ENCODE measurements at places on chromosomes 4 and X.

GRCh38 chr4:176437756-176438155, 118.0 kb downstream of the SPCS3 start:
- DNase-seq, result peak; percentile 18

DNA sequence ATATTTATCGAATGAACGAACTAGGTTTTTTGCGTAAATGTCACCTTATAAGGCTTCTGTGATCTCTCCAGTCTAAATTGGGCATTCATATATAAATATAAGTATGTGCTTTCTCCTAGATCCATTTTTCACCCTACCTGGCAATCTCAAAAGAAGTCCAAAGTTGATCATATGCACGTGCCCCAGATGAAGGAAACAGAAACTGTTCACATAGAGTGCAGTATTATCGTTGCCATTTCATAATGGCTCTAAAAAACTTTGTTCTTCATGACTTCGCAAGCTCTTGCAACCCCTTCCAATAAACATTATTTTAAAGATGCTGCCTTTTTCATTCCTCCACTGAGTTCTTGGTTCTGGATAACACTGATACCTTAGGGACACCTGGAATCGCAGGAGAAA, 708 bp downstream of the INTS12 start:
- no peak for DNase-seq

- DNase-seq, result no peak
Measured at GRCh38 chr4:72305080-72305479, 263.9 kb downstream of the ADAMTS3 start.

DNA sequence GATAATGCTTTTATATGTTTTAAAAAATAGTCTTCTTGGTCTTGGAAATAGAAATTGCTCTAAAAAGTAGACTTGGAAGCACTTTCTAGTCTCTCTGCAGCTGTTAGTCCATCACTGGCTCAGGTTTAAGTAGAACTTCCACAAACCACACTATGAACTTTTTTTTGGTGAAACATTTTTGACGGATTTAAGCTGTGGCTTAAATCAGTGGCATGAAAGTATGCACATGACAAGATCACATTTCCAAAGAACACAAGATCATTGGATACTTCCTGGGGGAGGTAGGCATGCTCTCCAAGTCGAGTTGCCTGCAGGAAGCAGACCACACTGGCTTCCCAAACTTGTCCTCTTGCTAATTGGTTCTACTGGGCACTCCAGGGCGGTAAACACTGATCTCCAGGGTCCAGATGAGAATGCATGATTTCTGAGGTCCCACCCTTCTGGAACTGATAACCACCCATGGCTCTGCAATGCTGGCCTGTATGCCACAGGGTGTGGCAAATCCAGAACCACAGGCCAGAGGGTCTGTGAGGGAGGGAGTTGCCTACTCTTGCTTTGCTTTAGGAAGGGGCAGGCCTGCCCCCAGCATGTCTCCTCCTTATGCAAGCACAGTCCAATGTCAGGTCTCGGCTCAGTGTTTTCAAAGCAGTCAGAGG, 331.9 kb upstream of the SFRP2 start:
- DNase-seq, result no peak

- DNase-seq, result no peak
Measured at GRCh38 chrX:84064164-84064563, 123.8 kb downstream of the RPS6KA6 start.

DNA sequence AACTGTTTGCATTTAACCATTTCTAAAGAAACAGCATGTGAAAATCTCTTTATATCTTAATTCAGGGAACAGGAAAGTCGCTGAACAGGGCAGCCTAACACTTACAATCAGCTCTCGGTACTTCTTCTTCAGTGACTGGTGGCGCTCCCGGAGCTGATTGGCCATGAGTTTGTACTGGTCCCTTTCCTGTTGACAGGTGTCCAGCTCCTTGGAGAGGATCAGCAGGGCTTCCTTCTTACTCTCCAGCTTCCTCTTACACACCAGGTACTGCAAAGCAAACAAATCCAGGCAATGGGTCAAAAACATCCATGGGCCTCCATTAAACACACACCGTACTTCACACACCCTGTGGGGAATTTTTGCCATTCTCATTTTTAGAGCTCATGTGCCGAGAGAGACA, 36.4 kb downstream of the CCDC149 start:
- DNase-seq, result no peak

DNA sequence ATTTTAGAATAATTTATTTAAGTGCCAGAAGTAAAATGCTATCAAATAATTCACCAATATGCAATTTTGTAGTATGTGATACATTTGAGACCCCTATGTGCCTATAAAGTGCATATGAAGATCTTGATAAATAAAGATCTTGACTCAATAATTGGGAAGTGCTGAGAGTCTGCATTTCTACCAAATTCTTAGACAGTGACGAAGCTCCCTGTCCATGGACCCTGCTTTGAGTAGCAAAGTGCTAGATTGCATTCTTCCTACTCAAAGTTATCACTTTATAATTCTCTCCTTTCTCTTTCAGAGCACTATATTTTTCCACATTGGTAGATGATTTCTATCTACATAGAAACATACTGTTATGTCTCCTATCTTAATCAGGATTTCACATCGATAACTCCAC, 1393.9 kb downstream of the ARAP2 start:
- no peak for DNase-seq

DNA sequence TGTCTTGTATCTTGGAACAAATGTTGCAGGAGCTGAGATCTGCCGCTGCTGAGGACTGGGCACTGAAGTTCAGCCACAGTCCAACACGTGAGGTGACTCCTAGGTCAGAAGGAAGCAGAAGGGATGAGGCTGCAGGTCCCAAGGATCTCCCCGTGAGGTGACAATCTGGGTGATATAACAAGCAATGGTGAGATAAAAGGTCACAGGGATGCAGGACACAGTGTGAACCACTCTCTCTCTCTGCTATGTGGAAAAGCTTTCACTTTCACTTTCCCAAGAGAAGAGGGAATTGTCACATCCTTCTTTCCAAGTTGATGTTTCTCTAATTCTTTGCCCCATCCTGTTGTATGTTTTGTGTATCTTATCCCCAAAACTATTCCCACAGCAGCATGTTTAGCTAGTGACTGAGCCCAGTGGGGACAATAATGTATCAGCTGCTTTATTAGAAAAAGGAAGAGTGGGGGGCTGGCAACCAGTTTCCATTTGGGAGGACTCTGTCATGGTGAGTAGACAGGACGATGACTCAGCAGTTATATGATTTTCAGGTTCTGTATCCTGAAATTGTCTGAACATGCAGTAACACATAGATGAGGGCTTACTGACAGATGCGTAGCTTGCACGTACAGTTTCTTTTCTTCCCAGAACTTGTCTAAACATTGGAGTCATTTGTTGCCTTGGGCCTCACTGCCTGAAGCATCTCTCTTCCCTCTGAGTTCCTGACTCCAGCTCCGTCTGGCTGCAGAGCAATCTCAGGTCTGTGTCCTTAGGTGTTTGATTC, 1415.8 kb upstream of the TENM3 start:
- peak; percentile 91 for DNase-seq

GRCh38 chrX:72095370-72095769, 36.3 kb downstream of the RTL5 start:
- DNase-seq, result no peak

DNA sequence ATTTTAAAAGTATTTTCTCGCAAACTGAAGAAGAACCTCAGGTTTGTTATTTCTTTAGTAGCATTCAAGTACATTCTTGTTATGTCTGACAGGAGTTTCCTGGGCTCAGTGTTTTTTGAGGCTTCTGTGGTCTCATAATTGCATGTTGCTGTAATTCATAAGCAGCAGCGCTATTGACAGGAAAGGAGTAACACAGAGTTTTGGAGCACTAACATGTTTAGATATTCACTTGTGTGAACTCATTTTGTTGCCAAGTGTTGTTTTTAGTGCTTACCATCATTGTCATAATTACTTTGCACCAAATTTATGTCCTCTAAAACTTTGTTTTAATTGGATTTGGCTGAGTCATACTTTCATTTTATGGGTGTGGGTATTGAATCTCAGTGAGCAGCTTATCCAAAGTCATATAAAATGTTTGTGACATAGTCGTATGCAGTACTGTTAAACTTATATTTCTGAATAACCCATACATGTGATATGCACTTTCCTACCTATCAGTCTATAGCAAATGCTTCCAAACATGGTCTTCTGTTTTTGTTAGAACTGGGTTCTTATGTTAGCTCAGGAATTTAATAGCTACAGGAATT, 358.7 kb upstream of the CTSO start:
- peak; percentile 51 for DNase-seq

GRCh38 chr4:5753766-5754528, 42.9 kb downstream of the EVC start:
- peak; percentile 89 for DNase-seq

DNA sequence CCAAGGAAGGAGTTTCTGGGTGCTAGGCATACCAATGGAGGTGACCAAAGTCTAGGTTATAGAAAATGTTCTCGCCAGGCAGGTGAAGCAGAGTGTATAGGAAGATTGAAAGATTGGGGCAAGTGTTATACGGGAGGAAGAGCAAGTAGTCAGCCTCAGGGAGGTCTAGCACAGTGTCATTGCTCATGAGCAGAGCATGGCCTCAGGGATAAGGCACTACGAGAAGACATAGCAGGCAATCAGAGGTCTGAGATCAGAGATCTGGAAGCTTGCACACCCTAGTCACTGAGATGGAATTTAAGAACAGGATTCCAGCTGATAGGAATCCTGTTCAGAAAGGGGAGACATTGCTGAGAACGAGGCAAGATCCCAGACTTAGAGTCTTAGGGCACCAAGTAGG, 350.0 kb upstream of the CASK start:
- DNase-seq, result no peak

- DNase-seq, result no peak
Measured at GRCh38 chrX:108257556-108257955, 166.0 kb downstream of the ATG4A start.

DNA sequence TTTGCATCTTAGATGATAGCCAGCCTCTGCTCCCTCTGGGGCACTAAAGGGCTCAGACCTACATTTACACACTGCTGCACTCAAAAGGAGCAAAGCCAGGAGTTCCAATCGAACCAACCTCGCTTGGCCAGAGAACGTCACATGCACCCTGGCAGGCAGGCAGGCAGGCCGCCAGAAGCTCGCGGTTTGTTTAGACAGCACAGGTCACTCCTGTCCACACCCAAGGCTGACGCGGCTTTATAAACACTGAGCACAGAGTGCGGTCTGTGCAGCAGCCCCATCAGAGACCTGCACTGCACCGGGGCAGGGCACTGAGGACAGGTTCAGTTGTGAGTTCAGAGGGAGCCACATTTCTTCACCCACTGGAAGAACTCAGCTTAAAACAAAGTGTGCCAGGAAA, 143.9 kb downstream of the BCOR start:
- DNase-seq, result no peak

GRCh38 chr4:21655031-21655430, 293.5 kb downstream of the KCNIP4 start:
- DNase-seq, result no peak

- peak; percentile 10 for DNase-seq
Measured at GRCh38 chrX:29229802-29230201, 642.6 kb downstream of the IL1RAPL1 start.

Measured in foreskin keratinocyte (primary cell).